ENCODE measurements at places on chromosomes 6 and 20. TPM values are rescaled to one million over a fixed set of nuclear protein-coding genes. Genes with fewer than 3 reads are reported as not detected.

Gene MRAP2
- total RNA-seq, result 0.86 TPM

Gene NT5DC1
- 10.3 TPM for total RNA-seq

Gene PPP1R16B
- total RNA-seq, result 0.14 TPM

Gene C20orf204
- total RNA-seq, result 0.89 TPM

Gene RBPJL
- total RNA-seq, result not detected

Gene RAMACL
- 0.19 TPM for total RNA-seq

Gene NKX2-4
- not detected for total RNA-seq

Gene TENT5A
- total RNA-seq, result 5.0 TPM

Gene TMEM239
- total RNA-seq, result not detected

Gene SIGLEC1
- total RNA-seq, result not detected

Gene STX16
- total RNA-seq, result 13.5 TPM

Gene GPLD1
- total RNA-seq, result 0.36 TPM

Gene HDGFL1
- not detected for total RNA-seq

Gene ZKSCAN4
- 5.6 TPM for total RNA-seq

Gene IFT52
- total RNA-seq, result 43.6 TPM

Gene BACH2
- total RNA-seq, result 0.65 TPM

Gene UCKL1
- 27.2 TPM for total RNA-seq

Gene ZNF165
- 0.09 TPM for total RNA-seq

Gene CLPSL1
- not detected for total RNA-seq

Gene DLK2
- total RNA-seq, result 3.0 TPM

Gene MMUT
- total RNA-seq, result 9.0 TPM

Gene PAK1IP1
- total RNA-seq, result 34.7 TPM

Gene ADISSP
- 110 TPM for total RNA-seq

Gene C20orf173
- not detected for total RNA-seq

Measured in A172 (cell line).